ENCODE measurements at places on chromosomes 1 and 21.

DNA sequence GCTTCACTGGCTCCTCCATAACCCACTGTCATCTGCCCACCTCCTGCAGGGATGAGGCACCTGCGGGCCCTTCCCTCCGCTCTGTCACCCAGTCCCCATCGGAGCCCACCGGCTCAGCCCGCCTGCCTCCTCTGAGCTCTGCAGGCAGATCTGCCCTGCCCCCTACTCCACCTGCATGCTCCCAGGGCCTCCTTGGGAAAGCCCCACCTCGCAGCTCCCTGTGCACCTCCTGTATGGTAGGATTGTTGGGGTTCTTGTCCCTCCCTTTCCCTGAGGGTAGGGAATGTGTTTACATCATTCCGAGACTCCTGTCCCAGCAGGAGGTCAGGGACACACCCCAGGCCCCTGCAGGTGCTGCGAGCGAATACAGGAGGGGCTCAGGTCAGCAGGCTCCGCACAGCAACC is 50.5 kb downstream of the SIK1 start:
- DNase-seq = no peak

GRCh38 chr1:235111107-235111506 is 17.5 kb downstream of the TOMM20 start:
- no peak for DNase-seq

GRCh38 chr1:18262726-18263125 is 155.1 kb downstream of the IGSF21 start:
- DNase-seq = no peak

GRCh38 chr21:39694750-39695149 is 50.2 kb upstream of the IGSF5 start:
- no peak for DNase-seq

- DNase-seq = no peak
Measured at GRCh38 chr1:219790834-219791615, 137.3 kb downstream of the SLC30A10 start.

GRCh38 chr1:203521074-203521794 is 27.3 kb downstream of the OPTC start:
- no peak for DNase-seq

DNA sequence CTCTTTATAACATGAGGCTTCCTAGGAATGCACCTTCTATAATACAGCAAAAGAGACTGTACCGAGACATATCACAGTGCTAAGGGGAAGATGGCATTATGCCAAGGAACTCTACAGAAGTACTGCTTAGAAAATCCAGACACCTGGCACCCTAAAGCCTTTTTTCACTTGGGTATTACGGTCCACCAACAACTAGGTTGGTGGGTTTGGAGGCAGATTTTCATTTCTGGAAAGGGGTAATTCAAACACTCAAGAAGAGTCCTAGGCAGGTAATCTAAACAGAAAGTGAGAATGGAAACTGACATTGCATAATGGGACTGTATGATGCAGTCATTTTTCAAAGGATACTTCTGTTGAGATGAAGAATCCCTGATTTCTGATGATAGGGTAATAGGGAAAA is 19.6 kb downstream of the SCMH1 start:
- no peak for DNase-seq

DNA sequence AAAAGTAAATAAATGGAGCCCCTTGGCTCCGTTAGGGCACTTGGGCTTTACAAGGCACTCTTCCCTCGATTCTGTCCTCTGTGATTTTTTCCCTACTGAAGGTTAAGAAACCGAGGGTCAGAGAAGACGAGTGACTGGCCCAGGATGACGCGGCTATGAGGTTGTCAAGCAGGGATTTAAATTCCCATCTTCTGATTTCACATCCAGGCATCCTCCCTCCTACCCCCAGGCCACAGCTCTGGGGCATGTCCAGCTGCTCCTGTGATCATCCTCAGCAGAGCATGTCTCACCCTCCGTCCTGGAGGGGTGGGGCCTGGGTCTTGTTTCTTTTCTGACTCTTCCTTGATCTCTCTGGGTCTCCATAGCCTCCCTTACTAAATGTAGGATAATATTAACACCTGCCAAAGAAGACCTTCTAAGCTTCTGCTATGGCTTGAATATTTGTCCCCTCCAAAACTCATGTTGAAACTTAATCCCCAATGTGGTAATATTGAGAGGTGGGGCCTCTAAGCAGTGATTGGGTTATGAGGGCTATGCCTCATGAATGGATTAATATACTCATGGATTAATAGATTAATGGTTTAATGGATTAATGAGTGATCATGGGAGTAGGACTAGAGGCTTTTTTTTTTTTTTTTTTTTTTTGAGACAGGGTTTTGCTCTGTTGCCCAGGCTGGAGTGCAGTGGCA is 4.6 kb downstream of the CRYBG2 start:
- no peak for DNase-seq

- peak; percentile 88 for DNase-seq
Measured at GRCh38 chr1:22830041-22830566, 119.5 kb downstream of the EPHB2 start.

DNA sequence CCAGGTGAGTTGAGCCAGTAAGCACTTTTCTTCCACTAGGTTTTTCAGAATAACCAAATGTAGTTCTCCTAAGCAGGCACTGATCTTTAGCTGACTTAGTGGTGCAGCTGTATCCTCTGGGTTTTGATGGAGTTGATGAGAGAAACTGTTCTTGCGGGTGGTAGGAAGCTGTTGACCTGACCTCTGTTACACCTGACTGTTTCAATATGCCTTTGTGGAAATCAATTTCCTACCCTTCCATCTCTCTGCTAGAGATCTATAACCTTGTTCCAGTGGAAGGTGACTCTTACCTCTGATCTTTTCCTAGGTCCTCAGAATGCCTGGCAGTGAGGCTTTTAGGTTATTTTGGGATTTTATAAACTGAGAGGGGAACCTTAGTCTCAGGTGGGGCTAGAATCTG is 51.6 kb upstream of the MACF1 start:
- no peak for DNase-seq

DNA sequence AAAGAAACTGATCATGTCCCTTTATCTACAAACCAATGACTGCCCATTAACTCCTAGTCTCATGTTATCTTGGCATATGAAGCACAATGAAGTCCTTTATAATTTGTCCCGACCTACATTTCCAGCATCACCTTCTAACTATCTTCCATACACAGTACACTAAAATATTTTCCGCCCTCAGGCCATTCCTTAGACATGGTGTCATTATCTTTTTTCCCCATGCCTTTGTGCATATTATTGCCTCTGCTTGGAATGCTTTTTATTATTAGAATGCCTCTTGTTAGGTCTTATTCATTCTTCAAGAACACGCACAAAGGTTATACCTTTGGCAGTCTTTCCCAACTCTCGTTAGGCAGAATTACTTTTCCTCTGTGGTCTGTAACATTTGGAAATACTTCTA is 39.6 kb downstream of the ATG4C start:
- DNase-seq = no peak

- no peak for DNase-seq
Measured at GRCh38 chr1:17419626-17420328, 19.7 kb downstream of the RCC2 start.
